Pericardium fibroblast (primary cell): ENCODE measurements at places on chromosomes 6 and 20. TPM values are rescaled to one million over a fixed set of nuclear protein-coding genes. Genes with fewer than 3 reads are reported as not detected.

The RIMS4 gene
- 0.12 and 0.34 TPM in 2 replicates for total RNA-seq

The SAMD5 gene
- 0.60 and 1.3 TPM in 2 replicates for total RNA-seq

The HAO1 gene
- not detected in 2 replicates for total RNA-seq

The EYS gene
- total RNA-seq, result not detected in 2 replicates

The BMP6 gene
- 2.3 and 17.0 TPM in 2 replicates for total RNA-seq

The PAK5 gene
- total RNA-seq, result not detected in 2 replicates

The POM121L2 gene
- total RNA-seq, result not detected in 2 replicates

The SLPI gene
- 1.7 and 19.5 TPM in 2 replicates for total RNA-seq

The CYP21A2 gene
- total RNA-seq, result 0.23 and 1.3 TPM in 2 replicates

The SCRT2 gene
- not detected in 2 replicates for total RNA-seq
